NCI-H1048 (cell line): ENCODE measurements at places on chromosomes 5 and 9.

GRCh38 chr5:137309290-137309689 is 189.8 kb downstream of the SPOCK1 start:
- no peak for DNase-seq

DNA sequence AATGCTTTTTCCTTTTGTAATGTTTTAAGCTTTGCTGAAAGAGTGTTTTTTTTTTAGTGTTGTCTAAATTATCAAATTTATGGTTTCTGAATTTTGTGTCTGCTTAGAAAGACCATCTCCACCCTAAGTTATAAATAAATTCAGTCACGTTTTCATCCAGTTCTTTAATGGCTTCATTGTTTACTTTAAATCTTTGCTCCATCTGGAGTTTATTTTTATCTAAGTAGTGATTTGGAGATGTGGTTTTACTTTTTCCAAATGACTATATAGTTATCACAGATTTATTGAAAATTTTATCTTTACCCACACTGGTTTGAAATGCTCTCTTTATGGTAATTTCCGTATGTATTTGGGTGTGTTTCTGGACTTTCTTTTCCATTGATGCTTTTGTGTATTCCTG is 577.2 kb upstream of the ZNF608 start:
- DNase-seq: no peak

DNA sequence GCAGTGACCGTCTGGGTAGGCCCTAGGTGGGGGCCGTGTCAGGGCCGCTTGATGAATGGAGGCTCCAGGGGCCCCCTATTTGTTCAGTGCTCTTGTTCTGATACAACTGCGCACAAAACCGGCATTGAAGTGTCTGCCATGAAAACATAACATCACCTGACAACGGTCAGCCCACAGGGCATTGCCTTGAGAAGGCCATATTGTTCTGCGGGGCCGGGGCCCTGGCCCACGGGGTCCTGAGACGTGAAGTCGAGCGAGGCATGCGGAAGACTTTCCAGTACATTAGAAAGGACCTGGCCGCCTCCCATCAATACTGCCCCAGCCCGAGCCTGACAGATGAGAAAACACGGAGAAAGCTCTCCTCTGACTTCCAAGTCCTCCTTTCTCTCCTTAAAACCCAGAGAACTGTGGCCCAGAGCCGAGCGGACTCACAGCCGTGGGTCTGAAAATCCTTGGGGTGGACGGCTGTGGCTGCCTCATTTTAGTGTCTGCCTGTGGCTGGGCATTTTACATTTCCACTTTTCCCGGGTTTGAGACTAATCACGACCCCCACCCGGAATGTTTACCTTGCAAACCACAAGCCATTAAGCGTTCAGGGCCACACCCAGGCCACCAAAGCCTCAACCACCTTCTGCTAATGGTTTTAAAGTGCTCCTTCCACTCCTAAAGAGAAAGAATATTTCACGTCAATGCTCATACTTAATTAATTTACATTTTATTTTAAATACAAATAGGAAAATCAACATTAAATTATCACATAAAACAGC is 391.0 kb upstream of the IRX2 start:
- no peak for DNase-seq

GRCh38 chr5:95059636-95060035 is 225.3 kb downstream of the MCTP1 start:
- DNase-seq: no peak

DNA sequence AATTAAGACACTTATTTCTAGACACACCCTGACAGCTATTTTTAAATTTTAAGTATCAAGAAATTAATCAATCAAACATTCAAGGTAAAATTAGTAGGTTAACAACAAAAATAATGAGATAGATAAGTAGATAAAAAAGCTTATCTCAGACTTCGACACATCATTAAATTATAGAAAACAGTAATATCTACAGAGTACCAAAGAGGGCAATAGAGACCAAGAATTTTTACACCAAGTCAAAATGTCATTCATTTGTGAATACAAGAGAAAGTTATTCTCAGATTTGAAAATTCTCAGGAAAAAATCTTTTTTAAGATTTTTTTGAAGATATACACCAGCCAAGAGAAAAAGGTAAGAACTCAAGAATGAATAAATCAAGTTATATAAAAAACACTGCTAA is 445.6 kb downstream of the ACTL7B start:
- no peak for DNase-seq

DNA sequence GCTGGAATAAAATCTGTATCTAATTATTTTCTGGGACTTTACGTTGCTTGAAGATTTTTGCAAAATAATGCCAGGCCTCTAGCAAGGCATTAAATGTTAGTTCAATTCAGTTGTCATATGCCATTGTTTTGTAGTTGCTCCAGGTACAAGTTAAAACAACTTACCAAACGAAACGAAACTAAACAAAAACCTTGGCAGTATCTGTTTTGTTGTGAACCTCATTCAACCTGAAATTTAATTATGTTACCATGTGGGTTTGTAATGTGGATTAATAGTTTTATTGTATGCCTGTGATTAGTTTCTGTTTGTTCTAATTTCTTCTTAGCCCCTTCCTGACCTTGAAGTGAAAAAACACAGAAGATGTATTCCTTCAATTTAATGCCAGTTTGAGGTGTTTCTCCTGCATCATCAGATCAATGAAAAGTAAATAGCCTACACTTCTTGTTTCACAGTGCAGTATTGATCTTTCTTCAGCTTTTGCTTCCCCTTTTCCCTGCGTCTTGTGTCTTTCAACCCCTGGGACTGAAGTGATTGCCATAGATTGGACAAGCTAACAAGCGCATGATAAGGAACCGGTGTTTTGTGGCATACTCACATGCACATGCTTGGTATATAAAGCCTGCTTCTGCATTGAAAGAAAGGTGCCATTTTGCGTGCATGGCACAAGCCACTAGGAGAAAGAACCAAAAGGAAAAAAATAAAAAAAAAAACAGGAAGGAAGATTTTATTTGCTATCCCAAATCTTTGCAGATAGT is 699.0 kb upstream of the ARRDC3 start:
- DNase-seq: no peak
